ENCODE measurements at places on chromosomes 12 and 14. TPM values are rescaled to one million over a fixed set of nuclear protein-coding genes. Genes with fewer than 3 reads are reported as not detected.

Gene RNASE4
- total RNA-seq = 5.4 TPM

Gene KLRC3
- total RNA-seq = not detected

Gene ASB2
- total RNA-seq = 1.7 TPM

Gene COCH
- total RNA-seq = 0.31 TPM

Gene OR4E2
- total RNA-seq = not detected

Gene PLCZ1
- not detected for total RNA-seq

Gene LHX5
- not detected for total RNA-seq

Gene TMEM260
- total RNA-seq = 24.4 TPM

Gene FGD4
- total RNA-seq = 25.9 TPM

Gene GYS2
- total RNA-seq = not detected

Gene ARHGEF40
- total RNA-seq = 175 TPM

Gene TMEM253
- total RNA-seq = not detected

Gene RAPGEF3
- total RNA-seq = not detected

Gene PLXNC1
- total RNA-seq = 449 TPM

Gene RASSF9
- total RNA-seq = not detected

Gene PRR4
- total RNA-seq = 1.4 TPM

Gene GPX2
- not detected for total RNA-seq

Gene TMTC1
- total RNA-seq = 61.8 TPM

Gene CYP27B1
- 1.8 TPM for total RNA-seq

Gene GPR65
- total RNA-seq = 0.67 TPM

Gene FRMD6
- 148 TPM for total RNA-seq

Gene SELPLG
- 1.4 TPM for total RNA-seq

Gene OR10AD1
- not detected for total RNA-seq

Gene PTPRB
- total RNA-seq = not detected

Gene CCDC198
- not detected for total RNA-seq

Gene INHBE
- not detected for total RNA-seq

Gene RTL1
- not detected for total RNA-seq

Gene RPS6KL1
- total RNA-seq = 6.9 TPM

Gene SALL2
- total RNA-seq = 4.7 TPM

Gene LRTM2
- not detected for total RNA-seq

Gene KRT83
- total RNA-seq = not detected

Gene SYNDIG1L
- not detected for total RNA-seq

Gene NKX2-1
- not detected for total RNA-seq

Gene CAPZA3
- total RNA-seq = not detected

Gene KRT78
- total RNA-seq = not detected

Gene TAS2R30
- total RNA-seq = 7.7 TPM

Gene CLEC6A
- total RNA-seq = not detected

Gene TPH2
- not detected for total RNA-seq

Gene ACRBP
- not detected for total RNA-seq

Gene TESPA1
- not detected for total RNA-seq

Gene IL22
- not detected for total RNA-seq

Gene GNG2
- total RNA-seq = 90.9 TPM

Gene IL26
- not detected for total RNA-seq

Gene FSCB
- under 0.01 TPM for total RNA-seq

Gene INSM2
- total RNA-seq = not detected

Gene TBC1D30
- total RNA-seq = under 0.01 TPM

Gene FERMT2
- total RNA-seq = 126 TPM

Gene WSCD2
- total RNA-seq = not detected

Gene SMCO2
- total RNA-seq = not detected

Gene TBX5
- under 0.01 TPM for total RNA-seq
